ENCODE measurements at places on chromosomes 12 and 14. TPM values are rescaled to one million over a fixed set of nuclear protein-coding genes. Genes with fewer than 3 reads are reported as not detected.

DNA sequence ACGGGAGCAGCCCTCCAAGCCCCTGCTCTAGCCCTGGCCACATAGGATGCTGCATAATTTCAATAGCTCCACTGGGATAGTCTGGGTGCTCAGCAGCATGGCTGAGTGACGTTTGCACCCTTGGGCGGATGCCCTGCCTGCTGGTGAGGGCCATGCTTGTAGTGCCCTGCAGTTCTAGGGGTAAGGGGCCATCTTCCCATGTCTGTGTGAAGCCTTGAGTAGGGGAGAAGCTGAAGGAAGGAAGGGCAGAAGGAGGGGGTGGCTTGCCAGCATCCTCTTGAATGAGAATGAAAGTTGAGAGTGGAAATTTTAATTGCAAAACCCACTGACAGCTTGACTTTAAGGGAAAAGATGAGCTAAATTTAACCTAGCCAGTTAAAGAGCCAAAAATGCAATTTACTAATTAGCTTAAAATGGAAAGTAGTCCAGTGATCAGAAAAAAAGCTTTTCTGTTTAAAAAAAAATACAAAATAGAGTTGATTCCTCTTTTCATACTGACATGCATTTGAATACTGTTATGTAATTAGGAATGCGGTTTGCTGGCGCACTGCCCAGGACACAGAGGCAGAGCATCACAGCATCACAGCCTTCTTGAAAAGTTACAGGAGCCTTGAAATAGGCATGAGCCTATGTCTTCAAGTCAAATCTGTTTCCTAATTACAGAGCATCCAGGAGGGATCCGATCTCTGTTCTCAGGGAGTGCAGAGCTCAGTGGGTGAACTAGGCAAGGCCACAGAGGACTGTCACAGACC lies 18.5 kb upstream of the EML1 start:
- DNase-seq, result no peak

The LGALS3 gene
- polyA plus RNA-seq, result 41.9 TPM

GRCh38 chr14:50285861-50286260 lies 26.2 kb downstream of the L2HGDH start:
- DNase-seq, result no peak

The CISTR gene
- polyA plus RNA-seq, result not detected

DNA sequence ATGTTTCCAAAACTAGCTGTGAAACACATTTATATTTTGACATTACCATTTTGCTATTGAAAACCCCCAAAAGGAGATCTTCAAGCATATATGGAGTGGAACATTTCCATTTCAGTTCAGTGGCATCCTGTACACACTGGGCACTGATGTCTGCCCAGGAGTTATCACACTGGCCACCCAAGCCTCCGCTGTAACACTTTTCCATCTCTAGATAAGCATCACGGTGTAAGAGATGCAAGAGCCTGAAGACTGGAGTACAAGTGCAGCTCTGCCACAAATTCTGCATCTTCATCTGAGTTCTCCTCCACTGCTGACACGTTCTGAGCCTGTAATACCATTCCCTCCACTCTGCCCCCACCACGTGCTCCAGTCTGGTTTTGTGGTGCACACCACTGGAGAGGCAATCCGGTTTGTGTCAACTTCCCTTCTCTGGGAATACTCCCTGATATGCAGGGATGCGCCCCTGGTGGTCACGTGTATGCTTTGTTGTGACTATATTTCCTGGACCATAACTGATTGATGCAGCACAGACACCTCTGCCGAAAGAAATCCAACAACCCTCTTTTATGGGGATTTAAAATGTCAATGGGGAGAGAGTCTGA lies 12.7 kb downstream of the SPTLC2 start:
- DNase-seq, result no peak

The MYF6 gene
- 119 TPM for polyA plus RNA-seq

GRCh38 chr12:109617491-109617890 lies 43.9 kb downstream of the MVK start:
- no peak for DNase-seq

Measured in hindlimb muscle (tissue), 1 donor.